NCI-H2081 treated with DMSO at 0.1 percent for 48 hours (cell line): ENCODE measurements at places on chromosomes 5 and 9.

DNA sequence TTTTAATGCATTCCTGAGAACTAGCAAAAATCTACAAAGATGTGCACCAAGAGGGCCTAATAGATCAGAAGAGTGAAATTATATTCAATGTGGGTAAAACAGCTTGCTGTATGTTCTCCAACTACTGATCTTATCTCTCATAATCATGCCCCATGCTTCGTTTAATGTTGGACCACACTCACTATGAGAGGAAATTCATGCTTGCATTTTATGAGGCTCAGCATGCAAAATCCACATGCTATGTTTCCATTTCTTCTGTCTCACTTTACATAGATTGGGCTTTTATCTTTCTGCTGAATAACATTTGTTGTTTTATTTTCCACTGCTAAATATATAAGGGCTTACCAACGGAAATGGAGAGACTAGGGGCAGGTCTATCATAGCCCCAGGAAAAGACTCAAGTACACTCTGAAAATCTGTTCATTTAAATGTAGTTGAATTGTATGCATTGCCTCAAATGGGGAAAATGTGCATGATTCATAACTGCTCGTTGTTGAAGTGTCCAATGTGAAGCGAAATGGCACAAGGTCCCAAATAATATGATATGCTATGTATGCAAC, 474.2 kb downstream of the EFNA5 start:
- no peak for DNase-seq

GRCh38 chr5:107431998-107432397, 238.7 kb downstream of the EFNA5 start:
- DNase-seq: no peak

DNA sequence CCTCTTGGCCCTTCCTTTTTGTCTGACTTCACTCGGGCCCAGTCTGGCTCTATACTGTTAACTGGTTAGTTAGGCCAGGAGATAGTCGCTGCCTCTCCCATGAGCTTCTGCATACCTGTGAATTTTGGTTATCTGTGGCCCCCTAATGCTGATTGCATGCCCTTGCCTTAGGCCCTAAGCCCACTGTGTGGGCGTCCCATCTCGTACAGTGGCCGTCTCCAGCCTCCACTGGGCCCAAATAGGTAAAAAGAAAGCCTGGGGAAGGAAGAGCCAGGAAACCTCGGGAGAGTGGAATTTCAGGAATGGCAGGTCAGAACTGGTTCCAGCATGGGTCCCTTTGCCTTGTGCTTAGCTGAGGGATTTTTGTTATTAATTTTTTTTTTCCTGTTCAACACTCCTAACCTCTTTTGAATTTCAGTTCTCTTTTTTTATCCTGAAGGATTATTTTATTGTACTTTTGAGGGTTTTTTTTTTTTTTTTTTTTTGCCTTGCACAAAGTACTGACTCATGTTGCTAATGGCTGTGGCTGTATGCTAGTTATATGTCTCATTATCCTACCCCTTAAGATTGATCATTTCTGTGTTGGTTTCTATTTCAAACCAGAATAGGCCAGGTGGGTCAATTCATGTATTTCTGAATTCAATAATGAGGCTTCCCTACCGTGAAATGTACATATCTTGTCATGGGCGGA, 3.4 kb downstream of the PRRC2B start:
- no peak for DNase-seq

DNA sequence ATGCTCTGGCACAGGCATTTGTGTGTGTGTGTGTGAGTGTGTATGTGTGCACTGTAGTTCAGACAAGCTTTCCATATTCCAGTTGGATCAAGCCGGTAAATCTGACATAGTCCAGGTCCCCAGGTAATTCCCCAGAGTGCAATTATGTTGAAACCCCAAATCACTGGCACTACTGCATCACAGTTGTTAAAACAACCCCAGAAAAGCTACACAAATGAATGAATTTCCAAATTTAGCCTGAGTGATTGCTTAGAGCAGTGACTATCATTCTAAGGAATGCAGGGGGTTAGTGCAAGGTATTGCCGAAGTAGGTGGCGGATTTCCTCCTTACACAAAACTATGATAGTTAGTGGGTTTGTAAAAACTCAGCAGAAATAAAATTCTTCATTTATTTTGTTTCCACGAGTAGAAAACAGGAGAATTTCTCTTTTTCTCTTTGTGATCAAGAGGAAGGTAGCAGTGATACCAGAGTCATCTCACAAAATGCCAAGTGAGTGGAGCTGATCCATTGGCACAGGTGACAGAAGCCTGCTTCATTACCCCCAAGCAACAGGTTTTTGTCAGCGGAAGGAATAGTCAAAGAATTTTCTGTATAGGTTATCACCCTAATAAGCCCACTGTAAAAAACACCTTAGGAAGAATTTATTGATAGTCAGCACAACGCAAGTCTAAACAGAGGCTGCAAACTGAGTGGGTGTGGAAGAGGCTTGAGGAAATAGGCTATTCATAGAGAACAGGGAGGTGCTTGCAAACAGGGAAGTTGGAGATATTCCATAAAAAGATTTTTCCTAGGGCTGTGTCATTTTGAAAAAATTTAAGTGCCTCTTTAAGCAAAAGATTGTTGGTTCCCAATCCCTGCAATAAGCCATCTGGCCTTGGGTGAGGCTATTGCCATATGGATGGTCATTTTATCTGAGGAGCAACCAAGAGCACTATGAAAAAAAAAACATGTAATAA, 385.1 kb downstream of the CHSY3 start:
- DNase-seq: no peak

- DNase-seq: peak; percentile 71
Measured at GRCh38 chr9:33778700-33779351, 16.5 kb upstream of the PRSS3 start.

GRCh38 chr5:180173875-180174586, 35.0 kb downstream of the RASGEF1C start:
- no peak for DNase-seq

DNA sequence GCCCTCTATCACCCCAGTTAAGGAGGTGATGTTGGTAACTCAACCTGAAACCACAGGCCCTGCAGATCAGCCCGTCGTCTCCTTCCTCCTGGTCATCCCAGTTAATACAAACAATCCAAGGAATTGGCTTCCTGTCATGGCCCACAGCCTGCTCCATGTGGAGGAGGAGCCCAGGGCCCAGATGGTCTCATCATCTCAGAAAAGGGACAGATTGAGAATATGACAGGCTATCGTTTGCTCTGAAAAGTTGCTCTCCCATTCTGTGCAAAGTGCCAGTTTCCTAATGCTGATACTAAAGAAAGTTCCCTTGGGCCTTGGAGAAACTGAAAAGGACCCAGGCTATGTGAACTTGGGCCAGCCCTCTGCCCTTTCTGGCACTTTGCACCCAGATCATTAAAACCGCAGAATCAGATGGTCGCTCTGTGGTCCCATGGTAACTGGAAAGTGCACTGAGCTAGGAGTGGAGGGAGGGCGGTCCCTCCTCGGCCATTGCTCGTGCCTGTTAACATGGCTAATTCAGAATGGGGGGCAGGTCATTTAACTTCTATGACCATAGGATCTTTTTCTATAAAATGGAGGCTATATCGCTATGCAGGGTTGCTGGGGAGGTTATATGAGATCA, 675 bp upstream of the SPAAR start:
- no peak for DNase-seq

- DNase-seq: peak; percentile 52
Measured at GRCh38 chr9:113298924-113299770, 4.0 kb downstream of the RNF183 start.

- DNase-seq: no peak
Measured at GRCh38 chr5:167233507-167234220, 1057.8 kb upstream of the WWC1 start.

- DNase-seq: no peak
Measured at GRCh38 chr5:92222449-92222848, 839.3 kb upstream of the ARRDC3 start.

DNA sequence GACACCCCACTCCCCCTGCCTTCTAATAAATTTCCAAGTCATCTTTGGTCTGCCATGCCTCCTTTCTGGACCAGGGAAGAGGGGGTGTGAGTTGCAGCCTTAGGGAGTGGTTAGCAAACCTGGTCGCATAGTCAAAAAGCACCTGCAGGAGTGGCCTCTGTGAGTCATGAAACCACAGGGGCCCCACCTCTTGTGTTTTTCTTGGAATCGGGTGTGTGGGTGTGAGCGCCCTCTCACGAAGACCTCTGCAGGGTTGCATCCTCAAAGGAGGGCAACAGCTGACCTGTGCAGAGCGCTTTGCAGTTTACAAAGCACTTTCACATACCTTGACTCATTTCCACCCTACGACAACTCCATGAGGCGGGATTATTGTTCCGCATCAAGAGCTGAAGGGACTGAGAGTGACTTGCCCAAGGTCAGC, 36.8 kb upstream of the TEX48 start:
- DNase-seq: no peak

- DNase-seq: peak; percentile 83
Measured at GRCh38 chr5:125043781-125044391, 297.4 kb upstream of the ZNF608 start.

- DNase-seq: no peak
Measured at GRCh38 chr9:27750566-27750965, 177.3 kb upstream of the C9orf72 start.

DNA sequence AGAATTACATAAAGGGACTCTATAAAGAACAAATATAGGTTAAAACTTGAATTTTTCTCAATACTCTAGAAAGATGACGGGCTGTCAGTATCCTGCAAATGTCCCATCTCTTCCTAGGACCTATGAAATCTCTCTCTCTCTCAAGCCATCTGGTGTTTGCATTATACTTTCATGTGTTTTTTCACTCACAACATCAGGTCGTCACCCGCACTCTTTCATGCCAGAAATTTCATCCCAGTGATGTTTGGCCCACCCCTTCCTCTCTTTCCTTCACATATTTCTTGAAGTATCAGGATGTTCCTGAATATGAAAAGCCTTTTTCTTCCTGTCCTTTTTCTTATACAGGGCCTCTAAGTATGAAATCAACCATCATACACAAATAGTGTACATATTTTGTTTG, 63.3 kb upstream of the GAS1 start:
- DNase-seq: no peak
